ENCODE measurements at places on chromosomes 6 and 20.

DNA sequence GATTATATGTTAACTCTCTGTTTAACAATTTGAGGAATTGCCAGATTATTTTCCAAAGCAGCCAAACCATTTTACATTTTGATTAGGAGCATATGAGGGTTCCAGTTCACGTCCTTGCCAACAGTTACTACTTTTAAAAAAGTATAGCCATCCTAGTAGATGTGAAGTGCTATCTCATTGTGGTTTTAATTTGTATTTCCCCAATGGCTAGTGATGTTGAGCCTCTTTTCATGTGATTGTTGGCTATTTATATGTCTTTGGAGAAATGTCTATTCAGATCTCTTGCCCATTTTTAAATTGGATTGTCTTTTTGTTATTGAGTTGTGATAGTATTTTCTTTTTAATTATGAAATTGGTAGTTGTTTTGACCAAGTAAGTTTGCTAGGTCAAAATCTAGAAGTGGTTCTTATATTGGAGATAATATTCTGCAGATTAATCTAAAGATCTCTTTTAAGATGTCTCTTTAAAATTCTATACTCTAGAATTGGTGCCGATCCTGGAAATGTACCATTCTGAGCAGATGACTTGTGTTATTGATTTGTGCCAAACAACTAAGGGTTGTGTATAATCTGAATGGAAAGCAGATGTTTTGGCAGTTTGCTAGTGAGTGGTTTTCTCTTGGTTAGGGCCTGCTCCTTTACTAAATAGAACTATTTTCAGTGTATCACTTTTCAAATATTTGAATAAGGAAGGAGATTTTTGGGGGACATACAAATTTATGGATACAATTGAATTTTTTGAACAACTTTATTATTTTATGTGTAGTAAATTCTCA lies 99.5 kb downstream of the CDKAL1 start:
- no peak for DNase-seq

GRCh38 chr6:81762606-81763005 lies 10.1 kb upstream of the TENT5A start:
- DNase-seq = no peak

DNA sequence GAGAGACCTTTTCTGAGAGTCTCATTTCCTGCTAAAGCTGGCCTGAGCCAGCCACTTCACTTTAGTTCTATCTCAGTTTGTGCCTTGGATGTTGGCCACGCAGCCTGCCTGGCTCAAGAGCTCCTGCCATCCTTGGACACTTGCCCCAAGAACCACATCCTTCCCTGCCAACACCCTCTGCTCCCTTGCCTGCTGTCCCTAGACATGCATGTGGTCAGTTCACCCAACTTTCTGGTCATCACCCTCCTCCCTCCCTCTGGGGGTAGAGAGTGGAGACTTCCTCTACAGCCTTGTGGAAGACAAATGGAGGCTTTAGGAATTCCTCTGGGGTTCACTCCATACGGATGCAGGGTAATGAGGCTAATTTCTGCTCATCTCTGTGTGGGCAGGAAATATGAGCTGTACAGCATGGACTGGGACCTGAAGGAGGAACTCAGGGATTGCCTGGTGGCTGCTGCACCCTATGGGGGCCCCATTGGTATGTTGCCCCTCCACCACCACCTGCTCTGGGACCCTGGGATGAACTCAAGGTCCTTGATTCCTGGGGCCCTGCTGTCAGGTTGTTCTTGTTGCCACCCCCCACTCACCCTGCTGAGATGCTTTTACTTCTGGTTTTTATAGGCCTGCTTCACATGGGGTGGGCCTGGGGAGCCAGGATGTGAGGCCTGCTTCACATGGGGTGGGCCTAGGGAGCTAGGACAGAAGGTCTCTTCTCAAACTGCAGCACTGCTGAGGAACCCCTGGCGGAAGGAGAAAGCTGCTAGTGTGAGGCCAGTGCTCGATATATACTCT lies 13.8 kb upstream of the PTPRA start:
- no peak for DNase-seq

GRCh38 chr6:148758492-148758891 lies 11.7 kb downstream of the UST start:
- DNase-seq = no peak

DNA sequence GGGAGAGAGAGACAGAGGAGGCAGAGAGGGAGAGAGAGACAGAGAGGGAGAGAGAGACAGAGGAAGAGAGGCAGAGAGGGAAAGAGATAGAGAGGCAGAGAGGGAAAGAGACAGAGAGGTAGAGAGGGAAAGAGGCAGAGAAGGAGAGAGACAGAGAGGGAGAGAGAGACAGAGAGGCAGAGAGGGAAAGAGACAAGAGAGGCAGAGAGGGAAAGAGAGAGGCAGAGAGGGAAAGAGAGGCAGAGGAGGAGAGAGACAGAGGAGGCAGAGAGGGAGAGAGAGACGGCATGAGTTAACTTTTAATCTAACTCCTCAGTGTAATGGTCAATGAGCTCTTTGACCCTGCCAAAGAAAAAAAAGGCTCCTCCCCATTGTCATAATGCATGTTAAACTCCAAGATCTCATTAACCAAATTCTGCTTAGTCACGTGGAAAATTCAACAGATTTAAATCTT lies 7.1 kb downstream of the ELOVL2 start:
- no peak for DNase-seq

DNA sequence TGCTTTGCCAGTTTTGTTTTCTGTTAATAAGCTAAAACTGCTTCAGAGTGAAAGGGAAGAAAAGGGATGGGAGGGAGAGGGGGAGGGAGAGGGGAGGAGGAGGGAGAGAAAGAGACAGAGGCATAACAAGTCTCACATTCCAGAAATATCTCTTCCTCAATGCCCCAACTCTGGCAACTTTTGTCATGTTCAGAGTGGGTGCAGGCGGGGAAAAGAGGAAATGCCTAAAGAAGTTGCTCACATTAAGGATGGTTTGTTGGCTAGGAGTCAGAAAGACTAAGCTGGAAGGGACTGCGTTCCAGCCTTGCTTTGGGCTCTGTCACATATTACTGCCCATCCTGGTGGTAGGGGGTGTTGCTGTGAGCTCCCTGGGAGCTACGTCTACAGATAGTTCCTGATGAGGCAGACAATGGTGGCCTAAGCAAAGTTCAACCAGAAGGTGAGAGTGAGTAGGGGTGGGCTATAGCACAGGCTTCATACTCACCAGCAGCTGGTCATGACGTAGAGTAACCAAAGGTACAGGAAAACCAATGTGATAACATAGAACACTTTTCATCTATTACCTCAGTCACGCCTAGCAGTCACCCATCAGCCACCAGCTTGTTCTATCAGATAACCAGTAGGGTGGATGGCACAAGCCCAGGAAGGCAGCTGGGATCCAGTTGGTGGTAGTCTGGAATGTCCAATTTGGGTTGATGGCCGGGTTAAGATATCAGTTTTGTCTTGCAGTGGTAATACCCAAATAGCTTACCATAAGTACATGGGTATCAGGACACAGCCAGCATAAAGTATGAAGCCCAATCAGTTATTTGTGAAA lies 2.1 kb downstream of the TSPYL4 start:
- DNase-seq = no peak

GRCh38 chr6:144796070-144796469 lies 510.9 kb downstream of the UTRN start:
- DNase-seq = no peak

DNA sequence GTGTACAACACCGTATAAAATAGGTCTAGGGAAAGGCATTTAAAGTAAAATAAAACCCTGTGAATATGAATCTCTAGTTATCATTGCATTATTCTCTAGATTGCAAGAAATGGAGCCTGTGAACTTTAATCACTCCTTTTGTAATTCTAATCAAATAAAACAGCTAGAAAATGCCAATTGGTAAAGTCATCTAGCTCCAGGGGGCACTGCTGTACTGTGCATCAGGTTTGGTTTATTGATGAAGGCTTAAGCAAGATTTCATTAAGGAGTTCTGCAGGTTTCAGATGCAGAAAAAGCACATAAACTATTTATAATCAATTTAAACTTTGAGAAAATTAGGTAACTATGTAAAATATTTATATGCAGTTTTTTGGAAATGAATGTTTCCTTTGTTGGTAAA lies 645.0 kb downstream of the PHF3 start:
- no peak for DNase-seq

- no peak for DNase-seq
Measured at GRCh38 chr20:61067221-61067620, 184.8 kb upstream of the CDH4 start.

GRCh38 chr20:44065401-44066340 lies 121.3 kb downstream of the JPH2 start:
- DNase-seq = no peak

DNA sequence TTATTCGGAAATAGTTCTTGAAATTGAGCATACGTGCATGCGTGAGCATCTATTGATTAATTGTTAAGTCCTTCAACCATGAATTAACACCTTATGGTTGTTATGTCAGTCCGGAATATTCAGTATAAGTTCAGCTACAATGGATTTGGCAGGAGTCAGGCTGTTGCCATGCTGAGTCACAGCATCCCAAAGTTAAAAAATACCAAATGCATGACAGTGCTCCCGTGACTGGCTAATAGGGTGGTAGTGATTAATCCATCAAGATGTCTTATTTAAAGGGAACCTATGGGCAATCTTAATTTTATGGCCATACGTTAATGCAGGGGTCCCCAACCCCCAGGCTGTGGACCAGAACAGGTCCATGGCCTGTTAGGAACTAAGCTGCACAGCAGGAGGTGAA lies 10.5 kb downstream of the RAE1 start:
- DNase-seq = no peak

- no peak for DNase-seq
Measured at GRCh38 chr6:125312478-125312877, 10.7 kb upstream of the HDDC2 start.

GRCh38 chr6:109449064-109449794 lies 6.3 kb downstream of the MICAL1 start:
- no peak for DNase-seq

DNA sequence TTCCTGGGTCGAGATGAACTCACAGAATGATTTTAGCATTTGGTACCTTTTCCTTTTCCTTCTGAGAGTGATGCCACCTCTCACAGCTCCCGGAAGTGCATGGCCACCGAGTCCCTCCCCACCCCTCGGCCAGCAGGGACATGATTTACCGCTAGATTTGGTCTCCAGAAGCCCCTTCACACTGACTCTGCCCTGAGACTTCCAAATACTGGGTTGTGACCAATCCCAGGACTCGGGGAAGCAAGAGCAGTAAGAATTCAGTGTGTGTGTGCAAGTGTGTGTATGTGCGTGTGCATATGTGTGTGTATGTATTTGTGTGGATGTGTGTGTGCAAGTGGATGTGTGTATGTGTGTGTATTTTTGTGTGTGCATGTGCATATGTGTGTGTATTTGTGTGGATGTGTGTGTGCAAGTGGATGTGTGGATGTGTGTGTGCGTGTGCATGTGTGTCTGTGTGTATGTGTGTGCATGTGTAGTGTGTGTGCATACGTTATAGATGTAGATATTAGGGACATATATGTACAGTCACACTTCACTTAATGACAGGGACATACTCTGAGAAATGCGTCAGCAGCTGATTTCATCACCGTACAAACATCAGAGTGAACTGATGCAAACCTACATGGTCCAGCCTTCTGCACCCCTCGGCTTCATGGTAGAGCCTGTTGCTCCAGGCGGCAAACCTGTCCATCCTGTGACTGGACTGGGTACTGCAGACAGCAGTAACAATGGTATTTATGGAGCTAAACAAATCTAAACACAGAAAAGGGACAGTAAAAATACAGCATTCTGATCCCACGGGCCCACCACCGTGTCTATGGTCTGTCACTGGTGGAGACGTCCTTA lies 374.5 kb downstream of the TAF4 start:
- no peak for DNase-seq

DNA sequence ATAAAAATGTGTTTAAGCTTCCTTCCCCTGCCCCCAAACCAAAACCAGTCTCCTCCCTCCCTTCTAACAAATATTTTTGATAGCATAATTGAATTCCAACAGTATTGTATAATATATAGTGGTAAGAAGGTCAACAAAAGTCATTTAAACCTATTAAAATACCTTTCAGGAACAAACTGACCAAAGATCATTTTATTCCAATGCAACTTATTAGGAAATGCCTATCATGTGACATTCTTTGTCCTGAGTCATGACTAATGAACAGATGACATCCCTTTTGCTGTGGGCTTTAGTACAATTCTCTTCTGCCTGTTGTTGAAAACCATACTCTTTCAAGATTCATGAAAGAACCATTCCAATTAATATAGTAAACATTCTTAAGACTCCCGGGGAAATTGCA lies 51.5 kb upstream of the TRAF3IP2 start:
- DNase-seq = no peak

GRCh38 chr20:4435225-4435624 lies 286.5 kb upstream of the PRND start:
- DNase-seq = no peak

DNA sequence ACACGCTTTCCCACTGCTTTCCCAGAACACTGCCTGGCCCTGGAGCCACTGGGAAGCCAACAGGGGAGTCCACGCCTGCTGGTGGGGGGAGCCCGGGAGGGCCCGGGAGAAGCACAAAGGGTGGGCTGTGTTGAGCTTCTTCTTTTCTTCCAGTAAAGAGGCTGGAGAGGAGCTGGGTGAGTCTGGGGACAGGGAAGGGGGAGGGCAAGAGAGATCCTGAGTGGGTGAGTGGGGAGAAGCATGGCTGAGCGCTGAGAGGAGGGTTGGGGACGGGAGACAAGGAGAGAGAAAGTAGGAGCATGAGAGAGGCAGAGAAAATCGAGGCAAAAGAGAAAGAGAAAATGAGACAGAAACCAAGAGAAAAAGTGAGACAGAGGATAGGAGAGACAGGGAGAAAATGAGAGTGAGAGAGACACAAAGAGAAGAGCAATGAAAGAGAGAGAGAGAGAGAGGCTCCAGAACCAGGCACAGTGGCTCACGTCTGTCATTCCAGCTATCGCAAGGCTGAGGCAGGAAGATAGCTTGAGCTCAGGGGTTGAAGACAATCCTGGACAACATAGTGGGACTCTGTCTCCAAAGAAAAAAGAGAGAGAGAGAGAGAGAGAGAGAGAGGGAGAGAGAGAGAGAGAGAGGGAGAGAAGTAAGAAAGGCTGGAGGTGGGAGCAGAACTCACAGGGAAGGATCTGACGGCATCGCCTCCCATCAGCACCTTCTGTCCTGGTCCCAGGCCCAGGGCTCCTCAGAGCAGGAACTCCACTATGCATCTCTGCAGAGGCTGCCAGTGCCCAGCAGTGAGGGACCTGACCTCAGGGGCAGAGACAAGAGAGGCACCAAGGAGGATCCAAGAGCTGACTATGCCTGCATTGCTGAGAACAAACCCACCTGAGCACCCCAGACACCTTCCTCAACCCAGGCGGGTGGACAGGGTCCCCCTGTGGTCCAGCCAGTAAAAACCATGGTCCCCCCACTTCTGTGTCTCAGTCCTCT lies 2.0 kb downstream of the LST1 start:
- no peak for DNase-seq

- DNase-seq = no peak
Measured at GRCh38 chr6:372336-372911, 19.1 kb upstream of the IRF4 start.

DNA sequence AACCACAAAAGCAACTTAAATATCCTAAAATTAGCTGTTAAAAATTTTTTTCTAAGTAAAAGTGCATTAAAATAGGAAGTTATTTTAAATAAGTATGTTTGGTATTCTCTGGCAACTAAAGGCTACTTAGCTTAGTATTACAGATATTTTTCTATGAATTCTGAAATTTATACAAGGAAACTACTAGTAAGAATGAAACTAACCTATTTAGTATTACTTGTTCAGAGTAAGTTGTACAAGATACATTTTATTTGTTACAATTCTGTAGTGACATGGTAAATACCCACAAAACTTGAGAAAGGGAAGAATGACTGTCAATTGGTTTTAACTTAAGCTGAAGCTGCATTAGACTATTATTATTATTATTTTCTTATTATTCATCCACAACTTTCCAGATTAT lies 6.5 kb downstream of the PHIP start:
- DNase-seq = no peak
